ENCODE measurements at places on chromosomes 1 and 21. TPM values are rescaled to one million over a fixed set of nuclear protein-coding genes. Genes with fewer than 3 reads are reported as not detected.

DNA sequence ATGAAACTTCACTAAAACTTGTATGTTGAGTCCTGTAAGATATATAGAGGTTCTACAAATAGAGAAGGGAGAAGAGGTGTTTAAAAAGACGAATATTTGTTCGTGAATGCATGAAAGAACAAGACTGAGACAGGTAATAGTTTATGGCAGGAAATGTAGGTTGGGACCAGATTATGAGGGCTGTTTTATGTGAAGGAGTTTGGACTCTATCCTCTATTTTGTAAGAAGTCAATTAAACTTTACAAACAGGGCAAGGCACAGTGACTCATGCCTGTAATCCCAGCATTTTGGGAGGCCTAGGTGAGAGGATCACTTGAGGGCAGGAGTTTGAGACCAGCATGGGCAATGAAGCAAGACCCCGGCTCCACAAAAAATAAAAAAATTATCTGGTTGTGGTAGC, 5.7 kb downstream of the SLC35A3 start:
- no peak for DNase-seq

DNA sequence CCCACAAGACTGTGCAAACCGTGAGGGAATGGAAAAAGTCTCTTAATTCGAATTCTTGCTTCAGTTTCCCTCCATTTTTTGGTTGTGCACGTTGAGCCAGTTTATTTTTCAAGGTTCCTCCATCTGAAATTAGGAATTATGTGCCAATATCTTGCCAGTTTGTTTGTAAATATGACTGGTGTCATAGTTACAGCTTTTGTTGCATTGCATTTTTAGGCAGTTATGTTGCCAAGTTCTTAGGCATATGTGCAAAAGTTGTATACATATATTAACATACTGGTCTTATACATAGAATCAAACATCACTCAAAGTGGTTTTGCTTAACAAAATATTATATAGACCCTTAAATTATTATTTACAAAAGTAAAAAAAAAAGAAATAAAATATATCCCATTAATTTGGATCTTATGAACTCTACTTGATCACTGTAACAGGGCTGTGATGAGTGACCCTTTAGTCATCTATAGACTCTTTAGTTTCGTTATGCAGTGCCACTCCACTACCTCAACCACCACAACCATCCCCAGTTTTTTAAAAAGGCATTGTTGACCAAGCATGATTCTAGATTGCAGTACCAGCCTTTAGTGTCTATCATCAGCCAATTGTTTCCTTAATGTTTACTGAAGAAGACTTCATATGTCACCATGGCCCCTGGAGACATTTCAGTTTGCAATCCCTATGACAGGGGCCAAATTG, 20.9 kb upstream of the DYNLT5 start:
- DNase-seq = no peak

DNA sequence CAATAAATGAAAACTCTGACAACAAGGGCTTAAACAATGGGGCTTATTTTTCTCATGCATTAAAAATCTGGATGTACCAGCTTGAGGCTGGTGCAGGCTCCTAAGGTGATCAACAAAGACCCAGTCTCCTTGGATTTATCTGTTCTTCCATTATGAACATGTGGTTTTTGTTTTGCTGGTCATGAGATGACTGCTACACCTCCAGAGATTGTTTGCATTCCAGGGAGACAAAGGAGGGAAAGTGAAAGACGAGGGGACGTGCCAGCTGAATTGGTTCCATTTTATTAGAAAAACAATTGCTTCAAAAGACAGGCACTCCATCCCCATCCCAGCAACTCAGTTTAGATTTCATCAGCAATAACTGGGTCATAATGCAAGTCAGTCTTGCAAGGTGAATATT, 90.9 kb upstream of the KCNK1 start:
- DNase-seq = no peak

GRCh38 chr1:109793486-109794318, 30.0 kb upstream of the EPS8L3 start:
- DNase-seq = no peak

The CYP4X1 gene
- not detected for total RNA-seq

- DNase-seq = peak; percentile 71
These were observed 31.0 kb downstream of the TNNT2 start for GRCh38 chr1:201346337-201346939.

Data from Karpas-422 (cell line).